EH (cell line): ENCODE measurements at places on chromosomes 1 and 21.
A peak's percentile ranks its signal among the peaks of the same experiment; 100 is the strongest.

GRCh38 chr1:178599745-178600144 is 86.8 kb downstream of the TEX35 start:
- DNase-seq, result peak; percentile 24

- DNase-seq, result no peak
Measured at GRCh38 chr1:154206196-154206595, at the start of gene CFAP141. TSS of gene CFAP141 (minus strand) at chr1:154206333. CDS start at chr1:154206307, 26 bp downstream.

DNA sequence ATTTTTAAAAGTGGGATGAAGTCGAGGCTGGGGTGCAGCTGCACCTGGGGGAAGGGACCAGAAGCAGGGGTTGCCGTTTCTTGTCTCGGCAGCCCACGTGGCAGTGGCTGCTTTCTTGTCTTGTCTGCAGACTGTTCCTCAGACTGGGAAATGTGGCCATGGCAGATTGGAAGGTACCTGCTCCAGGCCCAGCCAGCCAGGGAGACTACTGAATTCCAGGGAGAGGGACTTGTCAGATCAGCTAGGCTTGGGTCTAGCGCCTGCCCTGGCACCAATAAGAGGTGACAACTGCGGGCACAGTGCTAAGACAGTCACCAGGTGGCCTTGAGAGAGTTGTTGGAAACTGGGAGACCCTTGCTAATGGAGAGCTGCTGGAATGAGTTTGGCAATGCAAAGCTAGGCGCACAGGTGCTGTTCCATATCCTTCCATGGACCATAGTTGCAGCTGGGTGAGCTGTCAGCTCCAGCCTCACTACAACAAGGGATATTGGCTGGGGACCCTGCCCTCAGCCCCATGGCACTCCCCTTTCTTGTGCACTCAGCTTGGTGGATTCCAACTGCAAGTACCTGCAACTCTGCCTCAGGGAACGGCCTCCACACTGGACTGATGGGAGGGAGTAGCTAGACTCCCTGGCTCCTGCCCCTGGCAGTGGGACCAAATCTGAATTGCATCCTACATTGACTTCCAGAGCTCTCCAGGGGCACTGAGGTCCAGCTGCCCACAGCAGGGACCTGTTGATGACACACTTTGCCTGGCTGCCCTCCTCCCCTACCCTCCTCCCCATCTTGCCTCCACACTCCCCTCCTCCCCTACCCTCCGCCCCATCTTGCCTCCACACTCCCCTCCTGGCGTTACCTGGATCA is 9.9 kb upstream of the IL22RA1 start:
- DNase-seq, result no peak

- no peak for DNase-seq
Measured at GRCh38 chr1:60809204-60809980, 273.0 kb upstream of the NFIA start.

DNA sequence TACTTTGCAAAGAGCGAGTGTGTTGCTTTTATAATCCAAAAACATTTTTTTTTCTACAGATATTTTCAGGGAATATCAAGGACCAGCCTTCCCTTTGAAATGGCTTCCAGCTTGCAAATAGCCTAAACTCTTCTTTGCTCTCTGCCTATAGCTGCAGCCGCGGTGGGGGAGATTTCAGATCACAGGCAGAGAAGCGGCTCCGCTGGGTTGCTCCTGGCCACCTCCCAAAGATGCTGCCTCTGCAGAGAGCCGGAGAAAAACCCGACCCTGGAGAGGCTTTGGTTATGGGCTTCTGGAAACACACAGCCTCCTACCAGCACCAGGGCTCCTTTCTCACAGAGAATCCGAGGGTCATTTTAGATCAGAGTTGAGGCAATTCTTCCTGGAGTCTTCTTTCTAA is 18.6 kb upstream of the PAX7 start:
- no peak for DNase-seq

DNA sequence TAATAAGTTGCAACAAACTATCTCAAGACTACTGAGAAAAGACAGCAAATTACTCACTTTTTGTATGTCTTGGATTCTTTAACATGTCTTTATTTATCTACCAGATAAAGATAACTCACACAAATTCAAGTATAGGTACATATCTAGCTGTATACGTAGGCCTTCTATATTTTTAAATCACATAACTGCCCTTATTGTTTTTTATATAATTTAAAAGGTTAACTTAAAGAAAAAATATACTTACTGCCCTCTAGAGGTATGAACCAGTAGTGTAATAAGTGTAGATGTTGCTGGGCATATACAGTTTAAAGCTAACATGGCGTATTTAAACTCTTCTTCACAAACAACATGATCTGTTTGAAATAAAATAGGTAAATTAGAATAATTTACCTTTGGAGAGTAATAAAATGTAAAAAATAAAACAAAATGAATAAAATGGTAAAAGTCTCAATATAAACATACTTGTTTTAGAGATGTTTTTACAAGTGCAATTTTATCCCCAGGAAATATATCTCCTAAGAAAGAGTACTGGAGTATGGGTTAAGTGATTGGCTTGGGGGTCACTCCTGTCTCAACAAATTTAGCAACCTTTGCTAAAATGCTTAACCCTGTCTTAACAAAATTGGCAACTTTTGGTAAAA is 235.2 kb downstream of the KCNT2 start:
- DNase-seq, result peak; percentile 40

GRCh38 chr1:240484804-240485443 is 127.0 kb downstream of the GREM2 start:
- DNase-seq, result no peak

DNA sequence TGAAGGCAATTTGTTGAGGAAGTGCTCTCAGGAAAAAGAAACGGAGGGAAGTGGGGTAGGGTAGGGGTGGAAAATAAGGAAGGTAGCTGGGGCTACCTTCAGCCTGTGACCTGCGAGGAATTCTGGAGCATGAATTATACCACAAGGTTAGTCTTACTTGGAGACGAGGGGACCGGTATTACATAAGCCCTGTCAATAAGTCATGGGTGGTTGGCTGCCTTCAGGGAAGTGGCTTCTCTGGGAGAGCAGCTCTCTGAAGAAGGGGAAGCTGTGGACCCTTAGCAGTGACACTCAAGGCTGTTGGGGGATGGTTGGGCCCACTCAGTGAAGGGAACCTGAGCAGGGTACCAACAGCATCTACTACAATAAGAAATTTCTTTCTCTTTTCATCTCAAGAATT is 111.3 kb downstream of the TNFSF18 start:
- DNase-seq, result no peak

DNA sequence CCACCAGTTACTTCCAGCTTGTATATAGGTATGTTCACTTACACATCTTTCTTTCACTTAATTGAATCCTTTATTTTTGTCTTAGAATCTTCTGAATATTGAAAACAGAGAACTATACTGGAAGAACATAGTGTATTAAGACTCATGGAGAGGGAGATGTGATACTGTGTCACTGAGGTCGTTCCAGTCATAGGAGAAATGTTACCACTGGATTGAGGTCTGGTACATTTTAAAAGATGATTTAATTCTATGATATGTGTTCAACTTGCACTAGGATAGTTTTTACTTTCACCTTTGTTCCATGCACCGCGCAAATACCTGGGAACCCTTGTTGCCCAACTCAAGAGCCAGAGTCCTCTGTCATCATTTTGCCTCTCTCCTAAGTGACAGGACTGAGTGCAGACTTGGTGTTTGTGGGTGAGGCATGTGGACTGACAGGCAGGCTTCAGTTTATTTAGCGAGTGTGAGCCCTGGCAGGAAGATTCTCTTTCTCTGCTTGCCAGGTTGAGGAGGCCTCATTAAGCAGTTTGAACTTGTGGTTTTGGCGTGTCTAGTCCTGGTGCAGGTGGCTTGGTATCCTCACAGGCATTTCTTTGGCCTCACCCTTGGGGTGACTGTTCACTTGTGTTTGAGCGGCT is 63.7 kb downstream of the DYRK1A start:
- no peak for DNase-seq

DNA sequence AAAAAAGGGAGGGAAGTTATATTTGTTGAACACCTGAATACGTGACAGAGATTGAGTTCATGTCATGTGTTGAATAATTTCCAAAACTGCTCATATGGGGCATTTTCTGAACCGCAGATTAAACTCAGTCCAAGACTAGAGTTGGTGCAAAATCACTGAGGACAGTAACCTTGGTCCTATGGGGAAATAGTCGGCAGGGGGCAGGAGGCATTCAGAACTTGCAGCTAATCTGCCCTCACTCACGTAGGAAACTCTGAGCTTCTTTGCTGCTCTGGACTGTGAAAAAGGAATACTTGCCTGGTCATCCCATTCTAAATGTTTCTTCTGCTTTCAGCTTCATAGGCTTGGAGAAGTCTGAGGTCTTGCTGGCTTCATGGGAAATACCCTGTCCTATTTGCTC is 228.3 kb upstream of the ZP4 start:
- no peak for DNase-seq

DNA sequence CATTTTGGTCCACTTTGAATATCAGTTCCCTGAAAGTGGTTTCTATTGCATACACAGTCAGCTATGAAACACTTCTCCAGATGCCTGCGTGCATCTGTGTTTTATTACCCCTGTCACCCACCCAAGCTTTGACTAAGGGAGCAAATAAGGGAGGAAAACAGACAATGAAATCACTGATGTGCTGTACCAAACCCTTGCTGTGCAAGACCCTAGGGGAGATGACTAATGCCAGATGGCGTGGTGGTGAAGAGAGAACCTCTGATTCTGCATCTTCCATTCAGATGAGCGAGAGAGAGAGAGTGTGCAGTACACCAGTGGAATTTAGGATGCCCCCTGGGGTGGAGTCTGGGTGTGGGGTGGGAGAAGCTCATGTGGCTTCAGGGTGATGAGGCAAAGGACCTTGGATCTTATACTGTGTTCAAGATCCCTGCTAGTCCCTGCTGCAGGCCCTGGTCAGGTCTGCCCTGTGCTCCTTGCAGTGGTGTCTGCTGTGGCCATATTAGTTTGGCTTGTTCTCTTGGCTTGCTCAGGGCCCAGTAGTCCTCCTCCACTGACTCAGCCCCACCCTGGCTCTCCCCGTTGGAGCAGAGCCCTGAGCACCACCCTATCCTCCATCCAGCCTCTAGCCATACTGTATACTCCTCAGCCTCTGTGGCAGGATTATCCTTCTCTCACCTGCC is 18.5 kb downstream of the CLCA1 start:
- DNase-seq, result peak; percentile 95

DNA sequence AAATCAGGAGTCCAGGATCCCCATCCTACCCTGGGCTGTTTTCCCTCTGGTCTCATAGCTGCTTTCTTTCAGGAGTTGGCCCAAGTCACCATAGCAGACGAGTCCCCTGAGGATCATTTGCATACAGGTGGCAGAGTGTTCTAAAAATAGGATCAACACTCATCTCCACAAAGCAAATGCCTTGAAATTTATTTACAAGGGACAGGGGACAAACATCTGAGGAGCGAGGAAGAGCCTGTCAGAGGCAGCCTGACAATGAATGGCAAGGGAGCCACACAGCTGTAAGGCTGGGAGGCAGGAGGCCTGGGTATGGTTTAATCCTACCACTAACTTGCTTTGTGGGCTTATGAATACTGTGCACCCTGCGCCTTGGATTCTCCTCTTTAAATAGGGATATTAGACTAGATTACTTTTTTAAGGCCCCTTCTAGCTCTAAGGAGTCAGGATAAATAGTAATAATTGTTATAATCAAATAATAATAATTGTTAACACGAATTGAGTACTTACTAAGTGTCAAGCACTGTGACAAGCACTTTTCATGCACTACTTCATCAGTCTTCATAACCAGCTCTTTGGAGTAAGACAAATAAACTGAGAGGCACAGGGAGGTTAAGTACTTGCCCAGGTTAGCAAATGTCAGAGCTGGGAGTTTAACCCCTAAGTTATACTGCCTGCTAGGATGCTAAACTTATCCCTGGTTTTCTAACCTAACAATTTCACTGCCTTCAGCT is 34.5 kb downstream of the RAB3B start:
- no peak for DNase-seq

- peak; percentile 51 for DNase-seq
Measured at GRCh38 chr1:156025876-156026275, 5.1 kb upstream of the SSR2 start.

GRCh38 chr1:47340227-47340626 is 6.6 kb downstream of the CMPK1 start:
- DNase-seq, result no peak

DNA sequence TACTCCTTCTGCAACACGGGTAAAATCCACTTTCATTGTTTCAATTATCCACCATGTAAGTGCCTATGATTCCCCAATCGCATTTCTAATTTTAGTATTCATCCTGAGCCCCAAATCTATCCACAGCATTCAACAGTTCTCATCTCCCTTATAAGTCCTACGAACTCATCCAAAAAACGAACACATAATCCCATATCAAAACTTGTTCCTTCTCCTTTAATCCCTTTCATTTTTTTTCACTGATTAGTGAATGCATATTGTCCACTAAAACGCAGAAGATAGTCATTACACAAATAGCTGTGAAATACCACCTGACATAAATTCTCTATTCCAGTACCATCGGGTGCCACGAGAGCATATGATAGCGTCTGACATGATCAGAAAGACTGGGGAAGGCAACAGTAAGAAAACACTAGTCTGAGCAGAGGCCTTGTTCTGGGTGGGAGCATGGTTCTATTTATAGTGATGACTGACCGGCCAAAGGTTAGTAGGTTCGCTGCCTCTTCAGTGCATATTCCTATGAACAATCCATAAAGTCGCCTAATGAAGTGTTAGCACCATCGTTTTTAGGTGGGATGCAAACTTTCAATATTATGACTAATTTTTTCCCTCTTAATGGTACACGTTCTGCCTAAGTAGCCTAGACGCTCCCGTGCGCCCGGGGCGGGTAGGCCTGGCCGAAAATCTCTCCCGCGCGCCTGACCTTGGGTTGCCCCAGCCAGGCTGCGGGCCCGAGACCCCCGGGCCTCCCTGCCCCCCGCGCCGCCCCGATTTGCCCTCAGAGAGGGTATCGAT is 648 bp downstream of the ATP5PF start:
- peak; percentile 44 for DNase-seq

DNA sequence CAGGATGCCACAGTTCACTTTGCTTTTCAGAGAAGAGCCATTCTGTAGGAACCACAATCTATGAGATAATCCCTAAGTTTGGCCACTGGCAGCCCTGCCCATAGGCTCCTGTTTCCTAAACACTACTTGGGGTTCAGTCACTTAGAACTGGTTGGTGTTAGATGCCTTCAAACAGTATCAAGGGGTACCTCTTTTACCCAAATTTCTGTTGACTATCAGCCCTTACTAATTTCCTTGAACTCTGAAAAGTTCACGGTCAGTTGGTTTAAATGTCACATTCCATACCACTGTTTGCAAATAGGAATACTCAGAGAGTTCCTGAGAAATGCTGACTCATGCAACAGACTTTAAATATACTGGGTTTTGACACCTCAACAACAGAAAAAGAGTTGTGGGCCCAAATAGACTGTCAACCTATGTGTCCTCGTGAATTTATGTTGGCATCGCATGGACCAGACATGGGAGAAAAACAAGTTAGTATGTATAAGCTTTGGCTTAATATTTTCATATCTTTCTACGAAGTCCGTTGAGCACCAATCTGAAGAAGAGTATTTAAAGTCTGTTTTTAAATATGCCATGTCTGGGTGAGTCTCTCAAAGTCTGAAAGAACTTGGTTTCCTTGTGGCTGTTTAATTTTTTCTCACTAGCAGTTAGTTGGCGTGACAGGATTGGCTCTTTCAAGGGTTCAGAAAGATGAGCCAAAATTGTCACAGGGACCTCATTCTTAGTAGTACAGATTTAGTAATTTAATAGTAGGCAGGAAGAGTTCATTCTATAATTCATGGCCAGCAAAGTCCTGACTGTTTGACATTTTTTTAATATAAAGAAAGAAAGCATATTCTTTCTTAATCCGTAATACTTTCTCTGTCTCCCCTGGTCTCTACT is 56.5 kb upstream of the ZNF326 start:
- DNase-seq, result peak; percentile 69
